ENCODE measurements at places on chromosomes 3 and 15.

DNA sequence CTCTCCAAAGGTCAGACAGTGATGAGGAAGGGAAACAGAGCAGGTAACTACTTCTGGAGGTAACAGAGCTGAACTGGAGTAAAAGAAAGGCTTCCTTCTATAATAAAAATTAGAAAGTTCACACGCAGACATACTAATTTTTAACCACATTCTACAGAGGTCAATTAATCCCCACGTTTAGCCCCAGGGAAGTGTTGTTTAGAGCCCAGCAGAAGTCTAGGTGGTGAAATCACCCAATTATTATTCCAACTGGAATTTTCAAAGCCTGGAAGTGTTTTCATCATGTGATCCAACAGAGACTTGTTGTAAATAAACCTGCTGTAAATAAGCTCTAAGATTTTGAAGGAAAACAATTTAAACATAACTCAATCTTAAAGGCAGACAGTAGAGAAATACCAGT, 6.8 kb downstream of the ALDH1A2 start:
- DNase-seq, result no peak

DNA sequence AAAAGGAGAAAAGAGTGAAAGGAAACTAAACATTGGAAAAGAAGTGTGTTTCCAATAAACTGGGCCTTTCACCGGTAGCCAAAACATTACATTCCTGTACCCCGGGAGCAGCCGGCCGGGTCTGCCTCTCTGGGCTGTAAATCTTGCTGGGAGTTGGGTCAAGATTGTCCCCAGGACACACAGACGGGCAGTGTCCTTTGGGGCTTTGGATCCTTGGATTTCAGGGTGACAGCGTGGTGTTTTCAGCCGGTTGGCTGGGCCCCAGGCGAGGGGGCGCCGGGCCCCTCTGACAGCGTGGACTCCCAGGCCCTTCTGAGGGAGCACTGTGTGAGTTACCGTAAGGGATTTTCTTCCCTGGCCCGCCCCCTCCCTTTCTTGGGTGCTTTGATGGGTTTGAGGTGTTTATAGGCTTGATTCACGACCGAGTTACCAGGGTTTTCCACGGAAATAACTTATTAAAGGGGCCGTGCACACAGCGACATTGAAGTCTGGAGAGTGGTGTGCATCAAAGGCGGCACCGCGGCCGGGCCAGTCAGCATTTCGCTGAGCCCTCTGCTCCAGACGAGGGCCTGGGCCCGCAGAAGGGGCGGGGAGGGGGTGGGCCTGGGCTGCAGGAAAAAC, 27.4 kb downstream of the SMAD6 start:
- DNase-seq, result no peak

- peak; percentile 52 for DNase-seq
Measured at GRCh38 chr15:66619152-66619903, 53.5 kb upstream of the LCTL start.

- DNase-seq, result no peak
Measured at GRCh38 chr15:78131295-78132061, at the start of gene CIB2. Gene CIB2 (minus strand): TSS chr15:78131445. CDS start chr15:78131215, 230 bp downstream.

DNA sequence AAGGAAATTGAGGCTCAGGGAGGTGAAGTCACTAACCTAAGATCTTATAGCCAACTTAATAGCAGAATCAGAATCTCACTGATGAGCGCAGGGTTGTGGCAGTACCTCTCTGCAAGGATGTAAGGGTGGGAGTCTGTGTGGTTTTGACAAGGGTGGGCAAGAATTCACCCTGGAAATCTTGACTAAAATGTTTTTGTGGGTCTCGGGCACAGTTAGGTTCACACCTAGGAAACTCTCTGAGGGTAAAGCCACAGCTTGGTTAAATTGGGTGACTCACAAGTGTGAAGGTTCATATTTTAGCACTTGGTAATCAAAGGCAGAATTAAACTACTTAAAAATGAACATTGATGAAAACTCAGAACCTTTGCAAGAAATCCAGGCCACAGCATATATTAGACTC, 178.2 kb upstream of the EOMES start:
- DNase-seq, result no peak

- no peak for DNase-seq
Measured at GRCh38 chr3:109784285-109784684, 446.9 kb upstream of the DPPA4 start.

- DNase-seq, result no peak
Measured at GRCh38 chr3:81468391-81468790, 293.1 kb downstream of the GBE1 start.

DNA sequence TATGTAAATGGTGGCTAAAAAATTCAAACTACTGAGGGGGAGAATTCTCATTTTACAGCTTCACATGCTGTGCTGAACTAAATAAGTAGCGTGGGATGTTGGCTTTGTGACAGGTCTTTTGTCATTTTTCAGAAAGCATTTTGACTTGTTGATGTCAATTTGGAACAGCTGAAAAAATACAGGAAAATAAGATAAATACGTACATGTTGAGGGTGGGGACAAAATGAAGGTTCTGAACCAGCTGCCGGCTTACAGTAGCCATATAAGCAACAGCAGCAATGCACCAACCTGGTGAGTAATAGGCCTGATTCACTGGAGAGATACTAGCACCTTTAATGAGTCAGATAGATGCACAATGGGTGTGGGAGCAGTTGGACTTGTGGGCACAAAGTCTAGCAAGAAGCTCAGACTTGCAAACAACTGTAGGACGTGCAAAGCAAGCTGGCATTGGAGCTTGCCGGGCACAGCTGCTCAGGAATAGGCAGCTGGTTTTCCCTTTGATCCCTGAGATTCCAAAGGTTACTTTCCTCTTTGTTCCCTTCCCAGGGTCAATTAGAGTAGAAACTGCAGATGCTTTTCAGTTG, 12.9 kb downstream of the B3GNT5 start:
- DNase-seq, result no peak

GRCh38 chr3:165984589-165984988, 147.4 kb upstream of the BCHE start:
- DNase-seq, result no peak

- DNase-seq, result no peak
Measured at GRCh38 chr3:160852856-160853255, 96.8 kb downstream of the PPM1L start.

DNA sequence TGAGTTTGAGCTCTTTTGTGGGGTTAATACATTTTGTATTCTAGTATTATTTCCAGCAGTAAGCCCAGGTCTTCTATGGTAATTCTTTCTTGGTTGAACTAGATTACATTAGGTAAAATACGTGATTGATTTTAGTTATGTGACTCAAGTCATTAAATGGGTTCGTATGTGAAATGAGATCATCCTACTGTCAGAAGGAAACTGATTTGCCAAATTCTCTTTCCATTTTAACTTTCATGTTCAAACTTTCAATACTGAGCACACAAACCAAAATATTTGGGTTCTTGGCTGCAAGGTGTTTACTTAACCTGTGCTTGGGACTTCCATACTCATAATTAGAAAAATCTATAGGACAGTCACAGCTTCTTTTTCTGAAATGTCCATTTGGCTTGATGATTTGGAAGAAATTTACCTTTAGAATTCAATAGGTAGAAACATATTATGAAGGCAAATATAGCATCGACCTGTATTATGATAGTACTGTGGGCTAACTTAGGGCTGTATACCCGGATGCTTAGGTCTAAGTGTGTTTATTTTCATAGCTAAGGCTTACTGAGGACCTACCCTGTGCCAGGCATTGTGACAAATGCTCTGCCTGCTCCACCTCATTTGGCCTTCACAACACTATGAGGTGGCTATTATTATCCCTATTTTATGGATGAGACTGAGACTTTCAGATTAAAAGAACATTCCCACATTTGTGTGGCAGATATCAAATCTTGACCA, 631.8 kb upstream of the GRM7 start:
- DNase-seq, result no peak

- no peak for DNase-seq
Measured at GRCh38 chr3:102593812-102594602, 159.2 kb downstream of the ZPLD1 start.

DNA sequence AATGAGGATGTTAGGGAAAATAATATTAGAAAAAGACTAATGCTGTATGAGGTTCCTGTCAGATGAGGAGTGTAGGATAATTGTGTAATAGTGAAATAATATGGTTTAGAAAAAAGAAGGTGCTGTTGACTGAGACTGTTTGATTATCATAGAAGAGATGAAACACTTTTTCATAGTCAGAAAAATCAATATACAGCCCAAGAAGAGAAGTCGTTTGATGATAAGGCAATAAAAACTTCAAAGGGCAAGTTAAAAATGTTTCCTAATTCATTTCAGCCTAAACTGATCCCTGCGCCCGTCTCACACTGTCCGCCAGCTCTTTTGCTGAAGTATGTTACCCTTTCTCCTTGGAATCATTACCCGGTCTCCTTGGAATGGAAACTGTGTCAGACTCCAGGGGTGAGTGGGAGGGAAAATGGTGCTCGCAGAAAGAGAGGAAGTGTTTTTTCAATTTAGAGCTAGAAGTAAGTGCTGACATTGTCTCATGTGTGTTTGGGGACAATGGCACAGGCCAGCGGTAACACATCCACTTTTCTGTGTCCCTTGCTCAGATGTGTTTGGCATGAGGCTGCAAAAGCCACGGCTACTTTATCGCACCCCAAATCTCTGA, 23.6 kb downstream of the DUT start:
- DNase-seq, result no peak

DNA sequence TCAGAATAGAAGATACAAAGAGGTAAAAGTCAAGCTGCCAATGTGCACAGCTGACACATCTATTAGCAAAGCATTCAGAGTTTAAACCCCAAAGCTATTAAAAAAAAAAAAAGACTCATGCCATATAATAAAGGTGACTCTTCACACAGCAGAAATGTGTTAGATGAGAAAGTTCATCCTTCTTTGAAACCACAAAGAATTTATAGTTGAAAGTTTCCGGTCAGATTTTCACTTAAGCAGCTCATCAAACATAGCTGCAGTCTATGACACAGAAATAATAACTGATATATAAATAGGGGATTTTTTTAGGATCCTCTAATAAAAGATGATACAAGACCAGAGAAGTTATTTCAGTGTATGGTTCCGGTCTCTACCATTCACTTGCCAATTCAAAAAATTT, 76.6 kb downstream of the WWTR1 start:
- no peak for DNase-seq

DNA sequence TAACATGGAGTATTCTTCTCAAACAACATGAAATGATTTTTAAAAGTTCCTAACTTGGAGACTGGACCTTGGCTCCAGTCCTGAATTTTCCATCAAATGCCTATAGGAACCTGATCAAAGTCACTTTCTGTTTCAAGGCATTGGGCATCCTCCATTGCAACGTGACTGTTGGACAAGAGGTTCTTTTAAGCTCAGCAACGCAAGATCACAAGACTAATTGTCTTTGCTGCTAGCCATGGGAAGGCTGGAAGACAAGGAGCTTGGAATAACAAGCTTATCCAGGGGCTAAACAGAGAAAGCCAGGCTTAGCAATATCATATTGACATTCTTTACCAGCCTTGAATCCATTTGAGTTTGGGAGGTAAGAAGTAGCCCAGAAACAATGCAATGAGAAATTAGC, 48.3 kb downstream of the SST start:
- no peak for DNase-seq

GRCh38 chr15:31361764-31362515, 35.3 kb downstream of the KLF13 start:
- DNase-seq, result no peak

DNA sequence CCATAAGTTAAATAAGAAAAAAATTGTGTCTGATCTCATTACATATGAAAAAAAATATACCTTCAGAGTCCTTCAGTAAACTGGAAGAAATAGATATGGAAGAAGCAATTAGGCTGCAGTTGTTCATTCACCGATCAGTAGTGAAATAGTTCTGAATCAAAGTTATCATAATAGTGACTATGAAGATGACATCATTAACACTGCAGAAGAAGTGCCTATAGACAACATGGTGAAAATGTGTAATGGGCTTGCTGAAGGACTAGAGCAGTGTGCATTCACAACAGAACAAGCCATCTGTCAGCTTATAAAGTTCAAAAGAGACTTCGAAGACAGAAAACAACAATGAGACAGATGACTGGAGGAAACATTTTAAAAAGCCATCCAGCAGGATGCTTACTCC, 144.5 kb downstream of the NAALADL2 start:
- DNase-seq, result peak; percentile 42

DNA sequence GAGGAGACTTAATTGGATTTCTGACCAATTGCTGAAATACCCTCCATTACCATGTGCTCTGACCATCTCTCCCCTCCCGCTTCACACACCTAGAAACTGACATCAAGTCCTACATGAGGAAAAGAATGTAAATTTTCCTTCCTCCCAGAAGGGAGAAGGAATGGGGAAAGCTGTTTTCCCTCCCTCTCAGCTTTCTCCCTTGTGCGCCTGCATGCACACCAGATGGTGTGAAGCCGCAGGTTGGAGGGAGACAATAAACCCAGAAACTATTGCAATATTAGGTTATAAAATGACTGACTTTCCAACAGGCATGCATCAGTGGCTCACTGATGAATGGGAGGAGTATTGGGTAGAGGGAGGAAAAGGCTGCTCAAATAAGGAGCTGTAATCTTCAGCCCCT, 50.9 kb downstream of the MB21D2 start:
- DNase-seq, result no peak

DNA sequence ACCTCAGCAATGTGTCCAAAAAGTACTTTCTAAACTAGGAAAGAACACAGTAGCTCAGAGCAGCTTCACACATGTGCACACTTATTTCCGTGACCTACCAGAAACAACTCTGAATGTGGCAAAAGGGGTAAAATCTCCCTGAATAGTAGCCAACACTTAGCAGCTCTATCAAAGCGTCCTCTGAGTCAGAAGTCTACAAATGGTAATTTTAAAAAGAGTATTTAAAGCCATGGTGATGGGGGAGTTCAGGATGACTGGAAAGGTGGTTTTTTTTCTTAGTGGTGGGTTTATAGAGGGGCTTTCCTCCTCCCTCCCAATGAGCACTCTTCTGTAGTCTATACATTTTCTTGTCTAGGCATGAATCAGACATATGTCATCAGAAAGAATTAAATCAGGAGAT, 223.8 kb upstream of the PRICKLE2 start:
- DNase-seq, result no peak

DNA sequence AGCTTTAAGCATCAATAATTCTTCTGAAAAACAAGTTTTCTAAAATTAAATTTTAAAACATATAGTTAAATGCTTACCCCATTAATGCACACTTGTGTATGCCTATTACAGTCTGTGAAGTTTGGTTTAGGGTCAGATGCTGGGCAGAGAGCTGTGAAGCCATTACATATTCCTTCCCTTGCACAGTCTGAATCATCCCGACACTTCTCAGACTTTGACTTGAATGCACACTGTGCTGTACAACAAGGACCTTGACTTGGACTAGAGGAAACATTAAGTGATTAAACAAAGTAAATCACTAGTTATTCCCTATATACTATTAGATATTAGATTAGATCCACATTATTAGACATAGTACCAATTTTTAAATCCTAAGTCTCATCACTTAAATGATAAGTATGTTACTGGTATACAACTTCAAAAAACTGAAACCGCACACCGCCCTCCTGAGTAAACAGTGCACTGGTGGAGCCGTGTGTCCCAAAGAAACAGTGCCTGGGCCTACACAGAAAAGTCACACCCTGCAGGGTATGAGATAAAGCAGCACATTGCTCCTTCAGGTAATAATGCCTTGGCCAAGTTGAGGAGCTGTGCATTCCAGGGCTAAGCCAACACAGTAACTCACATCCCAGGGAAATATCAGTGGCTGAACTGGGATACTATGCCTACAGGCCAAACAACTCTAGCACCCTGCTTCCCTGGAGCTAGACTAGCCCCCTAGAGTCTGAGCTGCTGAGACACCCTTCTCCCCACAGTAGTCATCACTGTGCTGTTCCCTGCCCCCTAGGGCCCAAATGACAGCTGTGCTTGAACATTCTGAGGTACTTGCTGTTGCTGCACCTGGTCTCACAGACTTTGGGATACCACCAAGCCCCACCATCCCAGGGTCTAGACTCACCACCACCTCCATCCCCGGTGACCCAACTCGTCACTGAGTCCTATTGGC, 137.5 kb downstream of the ADAM10 start:
- no peak for DNase-seq

GRCh38 chr3:112228786-112229185, 65.2 kb downstream of the SLC9C1 start:
- DNase-seq, result no peak
